Mesothelial cell of epicardium (in vitro differentiated cells): ENCODE measurements at places on chromosomes 3 and 15.

DNA sequence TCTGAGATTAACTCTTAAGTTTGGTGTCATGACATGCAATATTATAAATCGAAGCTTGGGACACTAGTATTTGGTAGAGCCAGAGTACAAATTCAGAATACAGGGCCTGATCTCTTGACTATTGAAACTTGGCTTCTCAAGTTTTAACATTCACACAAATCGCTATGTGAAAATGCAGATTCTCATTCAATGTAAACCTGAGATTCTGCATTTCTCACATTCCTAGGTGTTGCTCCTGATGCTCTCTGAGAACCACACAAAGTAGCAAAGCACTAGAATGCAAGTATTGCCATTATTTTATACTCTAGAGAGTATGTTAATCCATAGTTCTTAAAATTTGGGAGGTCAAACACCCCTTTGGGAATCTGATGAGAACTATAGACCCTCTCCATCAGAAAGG, 47.9 kb downstream of the WDR49 start:
- no peak for DNase-seq

- no peak for DNase-seq
These were observed 154.5 kb downstream of the FOXP1 start for GRCh38 chr3:71428841-71429596.

DNA sequence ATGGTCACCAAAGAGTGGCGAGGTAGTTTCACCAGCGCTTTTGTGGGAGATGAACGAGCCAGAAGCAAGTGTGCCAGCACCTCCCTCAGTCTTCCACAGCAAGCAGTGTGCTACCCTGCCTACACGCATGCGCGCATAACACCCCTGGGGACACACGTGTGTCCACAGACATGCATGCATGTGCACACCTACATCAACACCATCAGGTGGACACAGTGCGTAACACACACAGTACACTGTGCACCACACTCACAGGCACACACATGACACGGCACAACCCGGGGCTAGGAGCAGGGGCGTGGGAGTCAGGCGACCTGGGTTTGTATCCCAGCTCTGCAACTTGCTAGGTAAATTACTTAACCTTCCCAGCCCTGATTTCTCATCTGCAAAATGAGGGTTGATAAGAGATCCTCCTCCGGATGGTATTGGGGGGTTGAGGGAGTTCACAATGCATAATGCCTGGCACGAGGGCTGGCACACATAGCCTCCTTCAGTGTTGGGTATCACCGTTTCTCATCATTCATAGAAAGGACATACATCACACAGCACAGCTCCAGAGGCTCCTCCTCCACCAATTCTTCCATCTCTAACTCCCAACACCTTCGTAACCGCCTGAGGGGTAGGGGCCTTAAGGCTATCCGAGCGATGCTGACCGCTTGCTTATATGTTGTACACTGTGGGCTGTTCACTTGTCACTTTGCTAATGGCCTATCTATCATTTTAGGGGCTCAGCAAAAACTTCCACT, 174.9 kb downstream of the SMAD6 start:
- DNase-seq = peak; percentile 16

DNA sequence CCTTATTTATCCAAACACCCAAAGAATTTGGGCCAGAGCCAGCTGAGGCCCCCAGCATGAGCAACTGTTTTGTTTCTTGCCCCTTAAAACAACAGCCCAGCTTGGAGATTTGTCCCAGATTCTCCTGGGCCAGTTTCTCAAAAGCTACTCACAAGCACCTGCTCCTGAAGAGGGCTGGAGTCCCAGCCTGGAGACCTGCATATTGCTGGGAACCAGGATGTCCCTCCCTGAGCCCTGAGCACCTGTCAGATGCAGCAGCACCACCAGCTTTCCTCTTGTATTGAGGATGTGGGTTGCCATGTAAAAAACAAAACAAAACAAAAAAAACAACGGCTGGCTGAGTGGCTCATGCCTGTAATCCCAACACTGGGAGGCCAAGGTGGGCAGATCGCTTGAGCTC, 7.0 kb upstream of the RFT1 start:
- DNase-seq = no peak

- no peak for DNase-seq
These were observed 461.3 kb upstream of the NAALADL2 start for GRCh38 chr3:174397848-174398247.

GRCh38 chr15:52481915-52482314, 46.8 kb downstream of the MYO5A start:
- no peak for DNase-seq
